ENCODE measurements at places on chromosomes 2 and 18. TPM values are rescaled to one million over a fixed set of nuclear protein-coding genes. Genes with fewer than 3 reads are reported as not detected.

IGFBP5 gene
- total RNA-seq, result 0.13 TPM

MATN3 gene
- total RNA-seq, result 9.8 TPM

PRKAG3 gene
- not detected for total RNA-seq

ST3GAL5 gene
- 39.5 TPM for total RNA-seq

VWA3B gene
- 0.33 TPM for total RNA-seq

ERLEC1 gene
- total RNA-seq, result 64.8 TPM

NGEF gene
- 12.8 TPM for total RNA-seq

CCDC121 gene
- 4.6 TPM for total RNA-seq

Data from A549 treated with ZK216348 at 1 μM for 4 hours (cell line).